Skeletal muscle cell (primary cell): ENCODE measurements at places on chromosomes 12 and 14.

- peak; percentile 58 for DNase-seq
Measured at GRCh38 chr12:25594376-25594775, 41.3 kb upstream of the LMNTD1 start.

GRCh38 chr14:44297437-44297836 is 209.6 kb downstream of the FSCB start:
- peak; percentile 6 for DNase-seq

DNA sequence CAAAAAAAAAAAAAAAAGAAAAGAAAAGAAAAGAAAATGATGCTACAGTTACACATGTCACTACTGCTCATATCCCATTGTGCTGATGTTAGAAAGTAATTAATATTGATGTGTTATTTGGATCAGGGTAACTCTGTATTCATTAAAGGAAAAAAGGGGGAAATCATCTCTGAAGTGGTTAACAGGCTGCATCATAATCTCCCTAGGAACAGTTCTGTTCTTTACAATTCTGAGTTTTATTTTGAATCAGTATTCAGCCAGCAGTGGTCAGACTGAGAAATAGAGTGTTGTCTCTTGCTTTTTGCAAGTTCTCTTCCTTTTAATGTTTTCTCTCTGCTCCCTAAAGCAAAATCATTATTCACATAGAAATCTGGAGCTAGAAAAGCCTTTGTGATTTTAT is 128.6 kb upstream of the CRY1 start:
- no peak for DNase-seq

- no peak for DNase-seq
Measured at GRCh38 chr12:25775968-25776367, 182.5 kb upstream of the RASSF8 start.

- no peak for DNase-seq
Measured at GRCh38 chr14:71322655-71323250, 415.5 kb downstream of the PCNX1 start.
